Thyroid gland (tissue), 4 donors: ENCODE measurements at places on chromosomes 11 and 22. TPM values are rescaled to one million over a fixed set of nuclear protein-coding genes. Genes with fewer than 3 reads are reported as not detected.

DNA sequence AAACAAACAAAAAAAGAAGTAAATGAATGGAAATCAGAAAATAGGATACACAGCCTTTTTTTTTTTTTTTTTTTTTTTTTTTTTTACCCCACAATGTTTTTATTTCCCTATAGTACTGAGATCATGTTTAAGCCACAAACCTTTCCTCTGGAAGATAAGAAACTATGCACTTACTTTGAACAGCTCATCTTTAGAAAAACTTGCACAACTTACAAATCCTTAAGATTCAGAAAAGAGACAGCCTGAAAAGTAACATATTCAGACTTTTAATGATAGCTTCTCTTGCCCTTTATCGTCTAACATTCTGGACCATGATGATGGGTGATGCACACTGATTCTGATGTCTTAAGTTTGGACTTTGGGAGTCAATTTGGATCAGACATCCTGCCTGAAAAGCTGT is 80.3 kb downstream of the TNRC6B start:
- DNase-seq = no peak

DNA sequence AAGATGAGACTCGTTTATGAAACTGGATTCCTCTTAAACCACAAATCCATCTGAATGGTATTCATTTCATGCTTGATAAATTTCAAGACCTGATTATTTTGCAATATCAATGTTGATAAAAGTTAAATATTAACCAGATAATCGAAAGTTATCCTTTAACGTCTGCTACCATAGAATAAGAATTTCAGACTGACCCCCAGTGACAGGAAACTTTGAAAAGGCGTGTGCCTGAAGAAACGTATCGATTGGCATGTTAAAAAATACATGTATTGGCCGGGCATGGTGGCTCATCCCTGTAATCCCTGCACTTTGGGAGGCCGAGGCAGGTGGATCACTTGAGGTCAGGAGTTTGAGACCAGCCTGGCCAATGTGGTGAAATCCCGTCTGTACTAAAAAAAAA is 13.9 kb downstream of the SCGB1A1 start:
- DNase-seq = no peak

DNA sequence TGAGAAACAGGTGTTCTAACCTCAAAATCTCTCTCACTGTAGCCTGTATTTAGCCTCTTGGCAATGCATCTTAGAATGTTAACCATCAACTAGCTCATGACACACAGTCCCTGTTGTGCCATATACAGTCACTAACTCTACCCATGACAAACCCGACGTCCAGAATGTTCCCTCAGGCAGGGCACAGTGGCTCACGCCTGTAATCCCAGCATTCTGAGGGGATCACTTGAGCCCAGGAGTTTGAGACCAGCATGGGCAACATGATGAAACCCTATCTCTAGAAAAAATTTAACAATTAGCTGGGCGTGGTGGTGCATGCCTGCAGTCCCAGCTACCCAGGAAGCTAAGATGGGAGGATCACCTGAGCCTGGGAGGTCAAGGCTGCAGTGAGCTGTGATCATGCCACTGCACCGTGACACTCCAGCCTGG is 18.2 kb upstream of the CCDC34 start:
- no peak for DNase-seq

- DNase-seq = no peak
Observed at GRCh38 chr22:23530766-23531282, 49.3 kb downstream of the IGLL1 start.

- DNase-seq = no peak
Observed at GRCh38 chr11:76119032-76119431, 87.3 kb downstream of the WNT11 start.

TST gene
- total RNA-seq = 36.8 TPM

RNF214 gene
- 18.3 TPM for total RNA-seq

SPDYC gene
- total RNA-seq = not detected

DNA sequence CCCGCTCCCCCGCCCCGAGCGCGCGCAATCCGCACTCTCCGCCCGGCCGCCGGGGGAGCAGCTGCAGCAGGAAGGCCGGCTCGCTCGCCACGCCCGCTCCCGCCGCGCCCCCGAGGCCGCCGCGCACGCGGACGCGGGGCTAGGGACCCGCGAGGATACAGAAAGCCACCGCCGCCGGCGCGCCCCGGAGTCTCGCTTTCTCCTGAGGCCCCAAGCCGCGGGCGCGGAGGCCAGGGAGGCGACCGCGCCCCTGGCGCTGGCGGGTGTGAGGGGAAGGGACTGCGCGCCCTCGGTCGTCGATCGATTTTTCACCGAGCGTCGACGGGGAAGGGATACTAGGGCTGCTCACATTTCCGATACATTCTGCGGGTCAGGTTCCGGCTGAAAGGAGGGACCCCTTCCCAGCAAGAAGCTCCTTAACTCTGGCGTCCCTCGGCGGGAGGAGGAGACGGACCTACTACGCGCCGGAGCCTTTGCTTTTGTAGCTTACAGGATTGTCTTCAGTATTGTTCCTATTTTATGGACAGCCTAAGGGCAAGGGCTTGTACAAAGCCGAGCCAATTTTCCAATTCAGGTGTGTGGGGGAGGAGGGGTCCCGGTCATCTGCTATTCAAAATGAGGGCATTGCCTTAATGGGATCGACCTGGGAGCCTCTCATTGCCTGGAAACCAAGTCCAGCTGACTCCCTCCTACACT is 416 bp upstream of the GAB2 start:
- peak; percentile 77 for DNase-seq

- DNase-seq = peak; percentile 59
Observed at GRCh38 chr22:37563153-37564081, 3.1 kb downstream of the CDC42EP1 start.

CARNS1 gene
- 3.8 TPM for total RNA-seq

DNA sequence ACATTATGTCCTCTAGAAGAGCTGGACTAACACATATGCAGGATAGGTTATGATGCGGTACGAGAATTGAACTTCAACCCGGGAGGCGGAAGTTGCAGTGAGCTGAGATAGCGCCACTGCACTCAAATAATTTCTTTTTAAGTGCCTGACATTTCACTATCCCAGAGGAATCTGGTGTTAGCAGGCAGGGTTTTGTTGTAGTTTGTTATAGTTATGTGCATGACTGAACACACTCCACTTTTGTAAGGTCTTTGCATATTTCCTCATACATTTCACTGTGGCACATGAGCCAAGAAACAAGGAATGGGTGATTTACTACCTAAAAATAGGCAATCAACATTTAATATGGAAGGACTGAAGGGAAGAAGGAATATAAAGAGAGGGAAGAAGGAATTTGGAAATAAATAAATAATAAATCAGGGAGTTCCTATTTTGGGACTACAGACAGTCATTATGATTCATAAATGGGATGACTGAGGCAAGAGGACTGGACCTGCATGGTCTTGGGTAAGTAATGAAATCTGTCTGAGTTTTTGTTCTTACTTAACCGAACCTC is 8.7 kb upstream of the HIPK3 start:
- DNase-seq = no peak

- peak; percentile 31 for DNase-seq
Observed at GRCh38 chr11:119380827-119381180, 686 bp downstream of the USP2 start.

- no peak for DNase-seq
Observed at GRCh38 chr11:1300569-1301187, 8.8 kb downstream of the TOLLIP start.

GRCh38 chr22:39732625-39733024 is 160.9 kb downstream of the ENTHD1 start:
- DNase-seq = no peak

DNA sequence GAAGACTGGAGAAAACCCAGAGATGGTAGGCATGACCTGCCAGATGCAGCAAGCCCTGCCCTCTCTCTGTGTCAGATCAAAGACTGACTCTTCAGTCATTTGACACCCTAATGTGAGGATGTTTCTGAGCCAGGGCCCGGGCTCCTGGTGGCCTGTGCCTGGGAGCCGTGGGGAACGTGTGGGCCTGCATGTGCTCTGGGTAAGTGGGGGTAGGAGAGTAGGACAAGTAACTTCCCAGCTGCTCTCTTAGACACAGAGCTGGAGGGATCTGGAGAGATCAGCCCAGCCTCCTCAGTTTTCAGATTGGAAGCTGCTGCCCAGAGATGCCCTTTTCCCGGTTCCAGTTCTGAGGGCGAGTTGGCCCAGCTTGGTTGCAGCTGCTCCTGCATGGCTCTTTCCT is 110.8 kb downstream of the TEAD1 start:
- no peak for DNase-seq

GRCh38 chr22:41197038-41197972 is 7.8 kb upstream of the L3MBTL2 start:
- peak; percentile 78 for DNase-seq

TRIM51 gene
- not detected for total RNA-seq

NEFH gene
- 0.33 TPM for total RNA-seq

DNA sequence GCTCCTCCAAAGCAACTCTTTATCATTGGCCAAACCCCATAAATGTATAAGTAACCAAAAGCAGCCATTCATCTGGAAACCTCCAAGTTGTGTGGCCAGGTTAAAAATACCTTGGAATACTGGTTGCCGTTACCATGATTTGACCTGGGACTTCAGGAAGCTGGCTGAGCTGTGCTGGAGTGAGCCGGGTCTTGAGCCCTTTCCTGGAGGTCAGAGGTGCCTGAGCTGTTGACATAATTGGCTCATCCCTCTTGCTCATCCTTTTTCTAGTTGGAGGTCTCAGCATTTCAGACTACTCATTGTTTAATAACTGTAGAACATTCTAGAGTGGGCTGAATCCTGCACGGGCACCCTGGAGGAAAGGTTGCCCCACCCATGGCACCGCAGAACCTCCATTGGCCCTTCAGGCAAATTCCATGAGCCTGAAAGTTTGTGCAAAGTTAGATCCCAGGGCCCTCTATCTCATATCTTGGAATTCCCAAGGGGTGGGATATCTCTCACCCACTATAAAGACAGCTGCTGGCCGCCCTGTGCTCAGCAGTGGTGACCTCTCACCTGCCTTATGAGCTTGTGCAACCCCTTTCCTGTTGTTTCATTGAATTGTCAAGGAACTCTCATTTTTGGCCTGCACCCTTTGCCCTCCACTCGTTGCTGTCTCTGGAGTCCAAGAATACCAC is 77.0 kb downstream of the C22orf31 start:
- no peak for DNase-seq

POU2AF1 gene
- total RNA-seq = not detected

GRCh38 chr11:122354025-122354697 is 238.1 kb upstream of the BLID start:
- no peak for DNase-seq

- peak; percentile 55 for DNase-seq
Observed at GRCh38 chr11:115677190-115677589, 173.0 kb upstream of the CADM1 start.

DNA sequence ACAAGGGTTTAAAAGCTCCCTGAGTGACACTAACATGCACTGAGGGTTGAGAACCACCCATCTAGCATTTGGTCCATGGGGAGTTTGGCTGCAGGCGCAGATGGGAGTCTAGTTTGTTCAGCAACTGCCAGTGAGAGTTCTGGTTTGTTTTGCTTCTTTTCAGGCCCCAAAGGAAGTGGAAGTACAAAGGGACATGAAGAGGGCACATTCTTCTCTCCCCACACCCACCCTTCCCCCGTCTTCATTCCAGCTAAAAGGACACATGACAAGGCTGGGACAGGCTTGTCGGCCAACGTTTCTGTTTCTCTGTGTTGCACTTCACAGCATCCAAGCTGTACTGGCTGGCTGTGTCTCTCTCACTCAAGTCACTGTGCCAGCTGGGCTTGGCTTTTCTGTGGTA is 8.2 kb upstream of the ENDOD1 start:
- DNase-seq = peak; percentile 84

GRCh38 chr11:64711138-64711955 is 11.7 kb downstream of the NRXN2 start:
- DNase-seq = no peak

PTGDR2 gene
- total RNA-seq = not detected

GRCh38 chr11:105202844-105203548 is 63.4 kb upstream of the CARD18 start:
- DNase-seq = no peak

- DNase-seq = no peak
Observed at GRCh38 chr11:47361419-47361818, 8.9 kb upstream of the MYBPC3 start.

DNA sequence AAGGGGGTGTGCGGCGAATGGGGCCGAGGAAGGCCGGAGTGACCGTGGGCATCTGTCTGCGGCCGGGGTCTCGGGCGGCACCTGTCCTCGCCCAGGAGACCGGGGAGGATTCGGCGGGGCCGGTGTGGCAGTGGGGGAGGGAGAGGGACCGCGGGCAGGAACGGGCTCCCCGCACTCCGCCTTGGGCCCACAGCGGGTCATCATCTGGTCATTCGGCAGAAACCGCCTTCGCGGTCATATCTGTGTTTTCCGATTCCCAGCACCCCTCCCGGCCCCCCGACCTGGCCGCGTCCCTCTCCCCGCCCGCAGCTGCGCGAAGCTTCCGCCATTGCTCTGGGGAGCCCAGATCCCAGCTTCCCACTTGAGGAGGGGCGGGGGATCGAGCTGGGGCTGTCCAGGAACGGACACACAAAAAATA is 824 bp upstream of the CBX6 start:
- DNase-seq = peak; percentile 79

DNA sequence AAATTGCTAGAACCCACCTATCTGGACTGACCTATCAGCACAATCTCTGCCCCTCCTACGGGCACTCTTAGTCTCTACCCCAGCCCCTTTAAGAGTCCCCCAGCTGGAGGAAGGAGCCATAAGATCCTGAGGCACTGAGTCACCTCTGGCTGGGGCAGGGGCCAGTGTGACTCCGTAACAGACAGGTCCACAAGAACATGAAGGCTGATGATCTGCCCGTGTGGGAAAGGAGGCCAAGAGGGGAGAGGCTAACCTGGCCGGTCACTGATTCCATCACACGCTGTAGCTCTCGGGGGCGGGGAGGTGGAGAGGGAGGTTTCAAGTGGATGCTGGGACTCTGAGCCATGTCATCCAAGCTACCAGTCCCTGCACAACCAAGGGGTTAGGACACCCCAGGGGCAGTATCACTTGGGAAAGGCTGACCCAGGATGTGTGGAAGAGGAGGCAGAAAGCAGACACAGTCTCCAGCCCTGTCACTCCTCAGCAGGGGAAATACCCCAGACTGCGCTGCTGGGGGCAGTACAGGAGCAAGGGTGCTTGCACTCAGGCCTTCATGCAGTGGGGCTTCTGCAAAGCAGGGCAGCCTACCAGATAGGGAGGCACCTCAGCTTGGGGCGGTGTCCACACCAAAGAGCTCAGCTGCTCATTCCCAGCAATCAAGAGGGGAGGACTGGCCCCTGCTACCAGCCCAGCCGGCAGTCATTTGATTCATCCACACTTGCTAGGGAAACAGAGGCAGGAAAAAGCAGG is 22.3 kb downstream of the ARHGAP1 start:
- no peak for DNase-seq

KDM4E gene
- total RNA-seq = not detected

GRCh38 chr11:75493626-75494025 is 32.1 kb downstream of the GDPD5 start:
- no peak for DNase-seq
